ENCODE measurements at places on chromosomes 13 and 19. TPM values are rescaled to one million over a fixed set of nuclear protein-coding genes. Genes with fewer than 3 reads are reported as not detected.

Gene SIGLEC11
- not detected for total RNA-seq

Gene LILRB3
- not detected for total RNA-seq

Gene CXCL17
- total RNA-seq: not detected

Gene TYROBP
- not detected for total RNA-seq

Gene ZNF222
- total RNA-seq: 7.3 TPM

Gene LMTK3
- total RNA-seq: 1.0 TPM

Gene NRTN
- total RNA-seq: 3.9 TPM

Gene IGFL3
- not detected for total RNA-seq

Gene DPF1
- total RNA-seq: 8.1 TPM

Data from A673 (cell line).